ENCODE measurements at places on chromosomes 2 and 18.

GRCh38 chr2:228768818-228769217, 502.3 kb downstream of the PID1 start:
- DNase-seq = peak; percentile 88

GRCh38 chr18:52567360-52567759, 227.4 kb downstream of the DCC start:
- no peak for DNase-seq

GRCh38 chr2:102770506-102770905, 8.7 kb downstream of the TMEM182 start:
- peak; percentile 49 for DNase-seq

DNA sequence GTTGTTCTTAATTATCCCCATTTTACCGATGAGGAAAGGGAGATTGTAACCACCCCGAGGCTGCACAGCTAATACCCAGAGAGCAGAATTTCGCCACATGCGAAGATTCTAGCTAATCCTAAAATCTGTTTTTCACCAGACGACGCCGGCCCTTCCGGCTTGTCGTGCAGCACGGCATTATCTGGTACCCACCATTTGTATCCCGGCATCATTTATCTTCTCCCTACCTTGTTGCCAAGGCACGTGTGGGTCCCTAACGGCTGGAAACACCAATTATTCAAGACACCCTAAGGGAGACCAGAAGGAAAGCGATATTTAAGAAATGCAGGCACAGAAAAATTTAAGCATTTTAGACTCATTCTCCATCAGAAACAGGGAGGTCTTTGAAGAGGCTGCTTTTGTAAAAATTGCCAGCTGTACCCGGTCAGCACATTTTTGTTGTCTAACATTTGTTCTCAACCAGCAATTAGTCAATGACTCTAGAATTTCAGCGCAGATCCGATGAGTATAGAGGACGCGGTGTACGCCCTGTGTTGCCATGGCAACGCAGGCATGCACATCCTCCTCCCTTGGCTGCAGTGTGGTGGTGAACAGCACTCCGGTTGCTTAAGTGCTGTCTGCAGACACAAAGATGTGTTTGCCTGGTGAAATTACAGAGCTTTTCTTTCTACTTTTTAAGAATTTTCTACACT, 111.6 kb downstream of the AGAP1 start:
- peak; percentile 99 for DNase-seq

DNA sequence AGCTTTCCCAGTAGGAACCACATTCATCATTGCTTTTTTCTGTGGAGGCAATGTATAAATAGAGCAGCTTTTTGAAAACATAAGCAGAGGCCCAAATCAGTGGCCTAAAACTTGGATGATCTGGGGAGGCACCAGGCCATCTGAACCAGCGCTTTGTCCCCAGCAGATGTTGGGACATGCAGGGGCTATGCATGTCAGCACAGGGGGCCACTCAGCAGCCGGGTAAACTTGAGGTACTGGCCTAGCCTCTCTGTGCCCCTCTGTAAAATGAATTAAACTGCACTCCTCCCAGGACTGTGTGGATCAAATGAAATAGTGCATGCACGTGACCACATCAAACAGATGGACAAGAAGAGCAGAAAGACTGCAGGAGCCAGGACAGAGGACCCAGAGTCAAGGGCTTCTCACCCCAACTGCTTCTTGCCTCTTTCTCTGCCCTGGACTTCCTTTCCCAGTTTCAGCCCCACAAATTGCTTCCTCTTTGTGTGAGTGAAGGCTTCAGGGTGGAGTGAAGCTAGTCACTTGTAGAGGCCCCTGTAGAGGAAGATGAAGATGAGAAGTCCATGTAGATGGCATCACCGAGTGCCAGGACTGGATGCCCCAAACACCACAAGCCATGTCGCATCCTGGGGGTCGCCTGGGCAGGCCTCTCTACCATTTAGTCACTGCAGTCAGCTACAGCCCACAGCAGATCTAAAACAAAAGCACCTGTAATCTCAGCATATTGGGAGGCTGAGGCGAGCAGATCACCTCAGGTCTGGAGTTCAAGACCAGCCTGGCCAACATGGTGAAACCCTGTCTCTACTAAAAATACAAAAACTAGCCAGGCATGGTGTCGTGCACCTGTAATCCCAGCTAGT, 53.2 kb downstream of the IMPA2 start:
- no peak for DNase-seq

DNA sequence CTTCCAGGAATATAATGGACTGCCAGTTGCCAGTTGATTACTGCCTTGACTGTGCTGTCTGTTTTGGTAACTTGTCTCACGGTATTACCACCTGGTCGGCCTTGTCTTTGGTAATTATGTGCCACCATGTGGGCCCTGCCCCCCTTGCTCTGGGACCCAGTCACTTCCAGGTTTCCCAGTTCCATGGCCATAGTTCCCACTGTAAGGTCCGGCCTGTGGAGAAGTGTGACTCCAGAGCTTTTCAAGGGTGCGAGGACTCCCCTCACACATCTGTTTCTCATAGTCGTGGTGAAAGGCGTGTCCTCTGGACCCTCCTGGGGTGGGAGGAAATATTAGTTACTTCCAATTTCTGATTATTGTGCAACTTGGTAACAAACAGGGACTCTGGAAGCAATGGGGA, 150.5 kb downstream of the SEPTIN10 start:
- no peak for DNase-seq

GRCh38 chr2:128526455-128526976, 207.8 kb upstream of the HS6ST1 start:
- no peak for DNase-seq

- peak; percentile 24 for DNase-seq
Measured at GRCh38 chr18:35324926-35325655, 19.1 kb downstream of the ZNF24 start.

DNA sequence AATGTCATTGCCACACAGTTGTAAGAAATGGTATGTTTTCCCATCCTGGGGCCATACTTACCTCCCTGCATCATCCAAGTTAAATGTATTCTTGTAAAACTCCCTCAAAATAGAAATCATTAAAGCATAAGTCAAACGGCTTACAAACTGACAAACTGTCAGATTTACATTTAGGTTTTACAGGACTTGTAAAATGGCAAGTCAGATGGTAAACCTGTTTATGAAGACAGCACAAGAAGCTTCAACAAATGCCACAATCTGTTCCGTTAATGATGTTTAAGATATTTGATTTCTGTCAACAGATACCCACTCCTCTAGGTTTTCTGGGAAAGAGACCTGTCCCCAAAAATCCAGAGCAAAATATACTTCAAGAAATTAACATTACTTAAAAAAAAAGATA, 197.2 kb downstream of the PID1 start:
- DNase-seq = no peak

DNA sequence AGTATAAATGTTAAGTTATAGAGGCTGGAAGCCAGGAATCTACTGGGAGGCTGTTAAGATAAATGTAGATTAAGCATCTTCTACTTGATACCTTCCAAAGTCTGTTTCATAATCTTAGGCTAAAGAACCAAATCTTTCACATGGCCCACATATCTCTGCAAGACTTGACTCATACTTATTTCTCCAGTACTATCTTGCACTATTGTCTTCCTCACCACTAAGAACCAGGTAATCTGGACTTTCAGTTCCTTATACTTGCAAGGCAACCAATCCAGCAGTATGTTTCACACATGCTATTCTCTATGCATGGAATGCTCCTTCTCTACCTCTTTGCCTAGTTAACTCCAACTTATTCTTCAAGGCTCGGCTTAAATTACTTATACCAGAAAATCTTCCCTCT, 62.2 kb downstream of the RBMS1 start:
- no peak for DNase-seq

- DNase-seq = no peak
Measured at GRCh38 chr2:102080451-102081242, 61.9 kb upstream of the IL1R1 start.

- DNase-seq = no peak
Measured at GRCh38 chr18:62857263-62857976, 142.1 kb downstream of the PHLPP1 start.

DNA sequence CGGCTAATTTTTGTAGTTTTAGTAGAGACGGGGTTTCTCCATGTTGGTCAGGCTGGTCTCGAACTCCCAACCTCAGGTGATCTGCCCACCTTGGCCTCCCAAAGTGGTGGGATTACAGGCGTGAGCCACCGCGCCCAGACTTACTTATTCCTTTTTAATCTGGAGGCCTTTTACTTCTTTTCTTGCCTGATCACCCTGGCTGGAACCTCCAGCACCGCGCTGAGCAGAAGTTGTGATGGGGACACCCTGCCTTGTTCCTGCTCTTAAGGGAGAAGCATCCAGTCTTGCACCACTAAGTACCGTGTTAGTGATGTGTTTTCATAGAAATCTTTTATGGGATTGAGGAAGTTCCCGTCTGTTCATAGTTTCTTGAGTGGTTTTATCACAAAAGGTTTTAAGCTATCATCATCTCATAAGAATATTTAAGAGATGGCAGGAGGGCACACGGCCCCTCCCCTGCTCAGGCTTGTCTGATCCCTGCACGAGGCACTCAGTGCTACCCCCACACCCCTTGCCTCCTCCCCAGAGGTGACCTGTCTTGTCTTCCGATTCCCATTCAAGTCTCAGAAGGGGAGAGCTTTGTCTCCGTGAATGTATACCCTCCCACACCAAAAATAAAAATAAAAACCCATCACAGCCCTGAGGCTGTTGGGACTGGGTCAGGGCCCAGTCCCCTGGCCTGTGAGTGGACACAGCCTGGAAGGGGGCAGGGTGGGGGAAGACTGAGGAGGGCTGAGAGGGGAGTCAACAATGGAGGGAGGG, 65.3 kb upstream of the SMAD7 start:
- DNase-seq = no peak

- no peak for DNase-seq
Measured at GRCh38 chr2:223820549-223820948, 16.8 kb downstream of the AP1S3 start.

DNA sequence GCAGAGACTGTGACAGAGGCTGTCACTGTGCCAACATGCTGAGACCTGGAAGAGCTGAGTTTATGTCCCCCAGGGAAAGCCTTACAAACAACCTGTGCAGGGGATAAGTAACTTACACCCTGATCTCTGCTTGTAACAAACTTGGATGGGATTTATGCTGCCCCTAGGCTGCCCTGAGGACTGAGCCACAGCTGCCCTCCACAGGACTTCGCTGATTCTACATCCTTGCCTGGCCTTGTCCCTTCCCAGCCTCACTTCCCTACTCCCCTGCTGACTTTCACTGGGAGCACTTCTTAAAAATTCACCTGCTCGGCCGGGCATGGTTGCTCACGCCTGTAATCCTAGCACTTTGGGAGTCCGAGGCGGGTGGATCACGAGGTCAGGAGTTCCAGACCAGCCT, 45.9 kb upstream of the ASAP2 start:
- no peak for DNase-seq

DNA sequence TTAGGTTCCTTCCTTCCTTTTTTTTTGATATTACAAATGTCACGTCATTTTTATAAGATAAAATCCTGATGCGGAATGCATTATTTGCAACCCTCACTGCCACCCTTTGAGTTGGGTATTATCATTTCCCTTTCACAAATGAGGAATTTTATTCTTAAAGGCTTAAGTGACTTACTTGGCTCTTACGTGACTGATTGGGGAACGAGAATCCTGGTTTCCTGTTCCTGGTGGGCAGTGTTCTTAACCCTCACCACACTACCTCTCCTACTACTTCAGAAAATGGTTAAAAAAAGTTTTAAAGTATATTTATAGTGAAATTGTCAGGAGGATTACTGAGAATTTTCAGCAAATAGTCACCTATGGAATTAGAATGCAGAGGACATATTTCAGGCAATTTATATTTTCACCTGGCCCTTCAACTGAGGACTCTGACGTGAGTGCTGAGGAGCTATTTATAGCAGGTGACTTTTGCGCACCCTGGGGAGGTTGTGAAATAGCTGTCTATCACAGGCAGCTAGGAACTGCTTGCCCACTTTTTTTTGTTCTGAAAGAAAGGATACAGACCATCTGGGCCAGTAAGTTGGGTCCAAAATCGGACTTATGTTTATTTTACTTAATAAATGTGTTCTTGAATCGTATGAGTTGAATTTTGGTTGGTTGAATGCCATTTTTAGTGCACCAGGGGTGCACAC, 18.7 kb upstream of the RASGRP3 start:
- no peak for DNase-seq

DNA sequence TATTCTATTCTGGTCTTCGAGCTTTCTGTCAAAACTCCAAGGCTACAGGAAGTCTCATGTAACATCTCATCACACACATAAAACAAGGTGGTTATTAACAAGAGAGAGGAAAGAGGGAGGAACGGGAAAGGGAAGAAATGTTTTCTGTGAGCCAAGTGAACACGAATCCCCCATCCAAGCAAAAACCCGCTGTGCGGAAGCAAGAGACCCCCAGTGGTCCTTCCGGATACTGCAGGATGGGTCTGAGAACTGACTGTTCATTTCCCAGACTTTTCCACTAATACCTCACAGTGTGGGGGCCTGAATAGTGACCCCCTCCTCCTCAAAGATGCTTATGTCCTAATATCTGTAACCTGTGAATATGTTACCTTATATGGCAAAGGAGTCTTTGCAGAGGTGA, 19.0 kb upstream of the DIPK1C start:
- DNase-seq = no peak

DNA sequence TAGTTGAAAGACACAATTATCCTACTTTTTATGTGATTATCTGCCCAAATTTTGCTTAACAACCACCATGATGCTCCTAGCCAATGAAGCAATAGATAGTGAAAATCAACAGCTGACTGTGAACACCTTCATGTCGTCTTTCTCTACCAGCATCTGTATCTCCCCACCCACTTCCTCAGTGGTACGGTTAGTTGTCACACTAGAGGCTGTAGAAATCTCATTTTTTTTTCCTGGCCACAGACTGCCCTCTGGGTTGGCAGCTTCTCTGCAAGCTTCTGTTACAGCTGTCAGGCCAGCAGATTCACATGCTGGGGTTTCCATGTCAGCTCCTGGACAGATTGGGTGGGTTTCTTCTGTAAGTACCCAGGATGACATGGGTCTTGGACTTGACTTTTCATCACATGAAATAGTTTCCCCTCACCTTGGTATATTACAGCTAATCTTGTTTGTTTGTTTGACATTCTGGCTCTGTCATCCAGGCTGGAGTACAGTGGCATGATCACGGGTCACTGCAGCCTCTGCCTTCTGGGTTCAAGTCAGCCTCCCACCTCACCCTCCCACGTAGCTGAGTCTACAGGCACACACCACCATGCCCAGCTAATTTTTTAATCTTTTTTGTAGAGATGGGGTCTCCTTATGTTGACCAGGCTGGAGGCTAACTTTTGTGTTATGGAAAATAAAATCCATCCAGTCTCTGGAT, 24.3 kb downstream of the STAT4 start:
- DNase-seq = no peak
